Stimulated activated CD4-positive, alpha-beta T cell treated with anti-CD3 and anti-CD28 coated beads, Interleukin-12 subunit alpha, Interleukin-12 subunit beta, amount 100 ng/mL, for 48 hours (primary cell): ENCODE measurements at places on chromosomes 7 and 10.

GRCh38 chr10:21458126-21458871 lies 67.2 kb downstream of the SKIDA1 start:
- no peak for DNase-seq

DNA sequence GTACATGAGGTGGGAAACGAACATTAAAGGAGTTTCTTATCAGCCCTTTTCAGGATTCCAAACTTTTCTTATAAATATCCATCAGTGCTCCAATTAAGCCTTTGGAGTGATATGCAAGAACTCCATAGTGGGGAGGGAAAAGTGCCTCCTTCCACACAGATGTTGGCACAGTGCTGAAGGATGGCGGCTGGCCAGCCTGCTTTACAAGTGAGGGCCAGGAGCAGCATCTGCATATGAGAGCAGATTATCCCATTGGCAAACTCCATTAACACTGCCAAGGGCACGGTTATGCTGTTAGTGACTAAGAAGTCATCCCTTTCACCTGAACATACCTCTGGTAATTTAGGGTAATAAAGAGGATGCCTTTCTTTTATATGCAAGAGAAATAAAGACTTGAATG lies 543.1 kb downstream of the CNTNAP2 start:
- no peak for DNase-seq

DNA sequence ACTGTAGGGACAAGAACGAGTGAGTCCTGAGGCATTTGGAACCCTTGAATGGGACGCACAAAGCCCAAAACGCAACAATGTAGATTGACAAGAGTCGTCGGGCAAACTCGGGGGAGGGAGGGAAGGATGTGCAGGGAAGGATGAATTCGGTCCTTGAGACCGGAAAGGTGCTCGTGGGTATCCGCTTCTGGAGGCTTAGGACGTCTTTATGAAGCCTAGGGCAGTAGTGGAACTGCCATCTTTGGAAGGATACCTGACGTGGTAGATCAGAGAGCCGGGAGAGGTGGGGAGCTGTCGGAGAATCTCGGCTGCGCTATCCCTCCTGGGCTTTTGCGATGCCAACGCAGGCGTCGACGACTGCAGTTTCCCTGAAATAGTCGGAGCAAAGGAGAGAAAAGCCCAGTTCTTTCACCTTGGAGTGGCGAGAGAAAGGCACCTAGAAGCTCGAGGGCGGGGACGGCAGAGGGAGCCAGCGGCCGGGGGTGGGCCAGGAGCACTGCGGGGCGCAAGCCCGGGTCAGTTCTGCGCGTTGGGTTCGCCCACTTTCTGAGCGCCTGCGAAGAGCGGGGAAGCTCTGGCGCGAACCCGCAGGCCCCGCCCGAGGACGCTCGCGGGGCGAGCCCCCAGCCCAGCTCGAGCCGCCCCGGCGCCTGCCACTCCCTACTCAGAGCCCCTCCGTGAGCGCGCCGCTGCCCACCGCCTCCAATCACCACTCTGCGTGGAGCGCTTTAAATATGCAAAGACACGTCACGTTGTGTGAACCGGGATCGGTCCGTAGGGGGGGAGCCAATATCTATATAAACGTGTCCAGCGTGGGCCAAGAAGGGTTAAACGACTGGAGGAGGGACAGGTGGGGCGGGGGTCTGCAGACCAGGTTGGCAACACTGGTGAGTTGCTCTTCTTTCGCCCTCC lies at the start of gene CYP26C1:
TSS of gene CYP26C1 (plus strand) at position 824 of the 912 bp plus-strand sequence. CDS start 466 bp downstream, outside the sequence.
- DNase-seq, result no peak

DNA sequence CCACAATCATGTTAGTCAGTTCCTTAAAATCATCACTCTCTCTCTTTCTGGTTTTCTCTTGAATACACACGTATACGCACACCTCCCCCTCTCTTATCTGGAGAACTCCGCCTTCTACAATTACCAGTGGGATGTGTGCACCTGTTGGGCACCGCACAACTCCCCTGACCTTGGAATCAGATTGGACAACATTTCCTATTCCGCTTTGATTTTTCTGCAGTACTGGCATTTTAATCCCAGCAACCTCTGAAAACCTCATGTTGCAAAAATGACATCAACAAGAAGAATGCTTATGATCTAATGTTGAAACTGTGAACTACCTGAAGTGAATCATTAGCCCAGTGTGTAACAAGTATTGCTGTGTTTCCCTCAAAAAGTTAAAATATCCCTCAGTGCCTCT lies 109.6 kb downstream of the KIAA1217 start:
- no peak for DNase-seq

DNA sequence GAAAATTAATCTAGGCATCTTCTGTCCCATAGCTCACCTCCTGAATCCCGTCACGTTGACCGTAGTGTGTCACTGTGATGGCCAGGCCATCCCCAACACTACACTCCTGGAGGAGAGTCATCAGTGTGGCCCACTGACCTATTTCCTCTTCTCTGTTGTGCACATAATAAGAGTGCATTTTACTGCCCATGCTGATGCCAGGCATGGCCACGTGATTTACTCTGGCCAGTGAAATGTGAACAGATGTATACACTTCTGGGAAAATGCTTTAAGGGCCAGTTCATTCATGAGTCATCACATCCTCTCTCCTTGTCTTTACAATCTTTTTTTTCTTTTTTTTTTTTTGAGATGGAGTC lies 101.9 kb upstream of the PIP4K2A start:
- DNase-seq, result no peak

- no peak for DNase-seq
These were observed 20.0 kb downstream of the GLI3 start for GRCh38 chr7:42217053-42217452.
